ENCODE measurements at places on chromosomes 1 and 21.

GRCh38 chr1:232917053-232917452 lies 33.4 kb upstream of the NTPCR start:
- no peak for DNase-seq

GRCh38 chr1:184896000-184896399 lies 78.3 kb downstream of the NIBAN1 start:
- DNase-seq: no peak

DNA sequence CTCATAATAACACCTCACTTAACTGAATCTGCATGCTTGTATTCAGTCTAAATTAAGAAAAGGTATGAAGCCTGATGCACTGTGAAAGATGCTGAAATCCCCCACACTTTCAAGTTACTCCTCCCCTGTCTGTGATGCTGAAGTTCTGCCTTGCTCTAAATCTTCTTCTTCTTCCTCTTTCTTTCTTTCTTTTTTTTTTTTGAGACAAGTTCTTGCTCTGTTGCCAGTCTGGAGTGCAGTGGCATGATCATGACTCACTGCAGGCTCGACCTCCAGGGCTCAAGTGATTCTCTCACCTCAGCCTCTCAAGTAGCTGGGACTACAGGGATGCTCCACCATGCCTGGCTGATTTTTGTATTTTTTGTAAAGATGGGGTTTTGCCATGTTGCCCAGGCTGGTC lies 231.0 kb upstream of the B3GALT2 start:
- DNase-seq: no peak

GRCh38 chr21:33268737-33269441 lies 2.7 kb downstream of the IL10RB start:
- DNase-seq: peak; percentile 87

DNA sequence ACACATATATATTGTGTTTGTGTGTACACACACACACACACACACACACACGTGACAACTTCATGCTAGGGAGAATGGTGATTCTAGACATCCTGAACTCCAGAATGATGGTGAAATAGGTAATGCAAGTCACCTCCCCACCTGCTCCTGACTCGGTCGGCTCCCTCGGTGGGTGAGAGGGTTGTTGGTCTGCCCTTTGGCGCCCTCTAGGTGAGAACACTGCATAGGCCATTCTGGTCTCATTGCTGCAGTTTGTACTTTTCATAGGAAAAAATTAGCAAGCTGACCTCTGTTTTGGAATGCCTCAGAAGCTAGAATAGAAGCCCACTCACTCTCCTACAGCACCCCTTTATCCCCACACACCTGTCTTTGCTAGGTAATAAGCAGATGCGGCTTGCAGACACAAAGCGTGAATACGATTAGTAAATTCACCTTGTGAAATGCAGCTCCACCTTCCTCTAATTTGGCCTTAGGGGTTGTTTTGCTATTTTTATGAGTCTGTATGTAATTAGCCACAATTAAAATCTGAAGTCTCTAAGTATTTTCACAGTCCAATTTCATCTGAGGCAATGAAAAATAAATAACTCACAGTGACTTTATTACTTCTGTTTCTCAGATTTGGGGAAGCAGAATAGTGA lies 130.0 kb upstream of the KCNJ15 start:
- peak; percentile 62 for DNase-seq

- DNase-seq: no peak
Observed at GRCh38 chr1:224113545-224113917, 380 bp upstream of the FBXO28 start.

- no peak for DNase-seq
Observed at GRCh38 chr1:204337036-204337429, 22.7 kb downstream of the PLEKHA6 start.

DNA sequence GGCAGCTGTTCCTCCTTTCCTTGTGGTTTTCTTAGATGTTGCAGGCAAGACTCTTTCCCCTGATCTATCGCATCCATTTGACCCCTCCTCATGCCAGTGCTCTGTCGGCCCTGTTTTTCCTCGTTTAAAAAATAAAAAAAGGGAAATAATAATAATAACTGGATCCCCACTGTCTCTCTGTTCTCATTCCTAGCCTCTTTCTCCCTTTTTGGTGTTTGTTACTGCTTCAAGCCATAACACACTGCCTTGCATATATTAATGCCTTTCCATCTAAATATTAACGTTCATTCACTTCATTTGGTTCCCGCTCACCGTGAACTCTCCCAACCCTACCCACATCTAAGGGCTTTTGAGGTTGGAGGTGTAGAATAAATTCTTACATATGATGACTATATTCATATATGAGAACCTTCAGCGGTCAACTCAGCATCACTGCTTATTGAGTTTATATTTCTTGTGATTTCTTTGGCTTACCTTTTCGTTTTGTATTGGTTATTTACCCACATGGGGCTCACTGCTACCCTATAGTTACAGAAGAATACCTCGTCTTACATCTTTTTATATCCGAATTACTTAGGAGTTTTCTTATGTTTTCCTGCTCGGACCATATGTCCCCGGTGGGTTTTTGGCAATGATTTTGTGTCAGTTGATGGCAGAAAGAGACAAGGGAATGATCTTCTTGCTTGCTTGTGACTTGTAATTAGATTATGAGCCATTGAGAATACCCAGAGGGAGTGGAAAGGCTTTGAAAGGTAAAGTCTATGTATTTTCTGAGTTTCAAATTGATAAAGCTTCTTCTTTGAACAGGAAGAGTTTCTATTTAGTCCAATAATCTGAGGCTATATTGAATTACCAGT lies 805 bp downstream of the ATG4C start:
- DNase-seq: no peak

- no peak for DNase-seq
Observed at GRCh38 chr1:9881838-9882249, 28.2 kb downstream of the CTNNBIP1 start.

GRCh38 chr1:178713259-178713658 lies 11.8 kb upstream of the RALGPS2 start:
- no peak for DNase-seq

DNA sequence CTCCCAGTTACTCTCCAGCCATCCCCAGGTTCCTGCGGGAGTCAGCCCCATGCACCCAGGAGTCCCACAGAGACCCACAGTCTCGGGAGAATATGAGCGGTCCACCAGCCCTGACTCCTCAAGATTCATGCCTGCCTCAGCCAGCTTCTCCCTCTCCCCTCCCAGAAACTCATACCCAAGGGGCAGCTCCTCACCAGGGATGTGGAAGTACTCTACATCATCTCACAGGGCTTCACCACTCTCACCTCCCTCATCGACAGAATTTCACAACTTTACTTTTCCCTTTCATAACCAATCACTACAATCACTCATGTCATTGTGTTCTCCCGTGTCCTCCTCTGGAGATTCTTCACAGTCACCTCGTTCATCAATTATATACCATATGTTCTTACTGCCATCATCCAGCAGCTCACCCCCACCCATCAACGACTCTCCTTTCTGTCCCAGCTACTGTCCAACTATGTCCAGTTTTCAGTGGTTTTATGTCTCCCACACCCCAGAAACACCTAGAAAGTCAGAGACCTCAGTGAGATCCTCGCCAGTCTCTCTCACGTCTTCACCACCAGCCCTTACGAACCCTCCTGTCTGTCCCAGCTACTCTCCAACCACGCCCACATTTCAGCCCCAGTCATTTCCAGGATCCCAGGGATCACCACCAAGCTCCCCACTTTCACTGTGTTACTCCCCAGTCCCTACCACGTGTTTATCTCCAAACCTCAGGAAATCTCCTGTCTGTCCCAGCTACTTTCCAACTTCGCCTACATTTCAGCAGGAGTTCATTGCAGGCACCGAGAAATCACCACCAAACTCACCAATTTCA lies 1530.1 kb upstream of the TPTE start:
- DNase-seq: no peak

GRCh38 chr1:157140063-157140588 lies 1.9 kb upstream of the ETV3 start:
- DNase-seq: no peak

GRCh38 chr1:113904293-113904673 lies 316 bp downstream of the AP4B1 start:
- DNase-seq: no peak

DNA sequence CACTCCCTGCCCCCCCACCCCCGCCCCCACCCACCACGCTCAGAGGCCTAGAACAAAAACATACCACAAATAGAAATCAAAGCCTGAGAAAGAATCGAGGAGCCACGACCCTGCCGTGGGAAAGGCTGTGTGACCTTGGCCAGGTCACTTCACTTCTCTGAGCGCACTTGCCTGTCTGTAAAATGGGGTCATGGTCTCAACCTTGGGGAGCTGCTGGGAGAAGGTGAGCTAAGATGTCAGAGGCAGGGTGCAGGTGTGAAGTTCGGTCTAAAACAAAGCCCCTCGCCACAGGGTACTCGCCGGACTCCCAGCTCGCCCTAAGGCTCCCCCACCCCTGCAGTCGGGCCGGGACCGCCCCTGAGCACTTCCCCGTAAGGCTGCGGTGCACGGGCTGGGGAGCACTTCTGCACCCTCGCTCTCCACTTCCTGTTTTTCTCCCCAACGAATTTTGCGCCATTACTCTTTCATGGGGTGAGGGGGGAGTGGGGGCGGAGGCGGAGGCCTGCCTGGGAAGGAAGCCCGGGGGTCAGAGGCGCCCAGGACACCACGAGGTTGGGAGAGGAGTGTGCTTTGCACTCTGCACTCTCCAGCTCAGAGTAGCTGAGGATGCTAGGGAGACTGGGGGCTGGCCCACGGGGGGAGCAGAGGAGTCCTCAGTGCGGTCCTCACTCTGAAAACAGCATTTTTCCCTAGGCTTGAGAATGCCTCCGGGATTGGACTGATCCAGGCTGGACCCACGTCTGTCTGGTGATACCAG lies 21.9 kb upstream of the PIK3CD start:
- no peak for DNase-seq

DNA sequence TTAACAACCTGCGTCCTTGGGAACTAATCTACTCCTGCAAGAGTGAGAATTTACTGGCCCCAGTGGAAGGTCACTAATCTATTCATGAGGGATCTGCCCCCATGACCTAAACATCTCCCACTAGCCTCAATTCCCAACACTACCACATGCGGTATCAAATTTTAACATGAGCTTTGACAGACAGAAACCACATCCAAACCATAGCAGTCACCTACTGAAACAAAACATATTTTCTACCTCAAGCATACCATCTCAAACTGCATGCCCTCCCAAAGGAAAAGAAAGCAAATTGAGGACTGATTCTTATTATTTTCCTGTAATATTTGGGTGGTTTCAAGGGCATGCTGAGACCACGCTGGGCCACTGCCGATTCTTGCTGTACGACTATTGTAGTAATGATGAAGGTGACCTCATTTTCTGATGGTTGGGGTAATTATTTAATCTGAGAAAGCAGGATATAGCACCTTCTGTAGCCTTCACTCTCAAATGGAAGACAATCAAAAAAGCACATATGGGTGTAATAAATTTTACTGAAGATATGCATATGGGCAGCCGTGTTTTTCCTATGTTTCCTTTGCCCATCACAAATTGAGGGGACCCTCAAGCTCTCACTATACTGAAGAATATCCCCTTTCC lies 13.2 kb upstream of the GBP5 start:
- DNase-seq: no peak

GRCh38 chr1:33943978-33944377 lies 80.1 kb downstream of the HMGB4 start:
- no peak for DNase-seq

DNA sequence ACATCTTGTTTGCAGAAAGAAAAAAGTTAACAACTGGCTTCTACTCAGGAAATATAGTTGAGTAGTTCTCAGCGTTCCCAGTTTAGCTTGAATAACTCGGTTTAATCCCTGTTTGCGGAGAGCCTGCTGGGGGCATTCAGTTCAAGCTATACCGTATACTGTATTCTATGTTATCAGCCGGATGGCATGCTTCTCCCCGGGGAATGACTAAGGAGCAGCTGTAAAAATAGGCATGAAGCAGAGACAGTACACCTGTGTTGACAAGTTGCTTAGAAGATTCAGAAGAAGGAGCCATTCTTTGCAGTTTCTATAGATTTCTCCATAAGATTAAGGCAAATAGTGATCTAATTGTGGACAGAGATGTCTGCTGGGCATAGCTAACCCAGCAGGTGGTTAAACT lies 267.8 kb upstream of the NCAM2 start:
- DNase-seq: no peak

GRCh38 chr1:191618181-191618580 lies 540.1 kb upstream of the RGS18 start:
- no peak for DNase-seq

DNA sequence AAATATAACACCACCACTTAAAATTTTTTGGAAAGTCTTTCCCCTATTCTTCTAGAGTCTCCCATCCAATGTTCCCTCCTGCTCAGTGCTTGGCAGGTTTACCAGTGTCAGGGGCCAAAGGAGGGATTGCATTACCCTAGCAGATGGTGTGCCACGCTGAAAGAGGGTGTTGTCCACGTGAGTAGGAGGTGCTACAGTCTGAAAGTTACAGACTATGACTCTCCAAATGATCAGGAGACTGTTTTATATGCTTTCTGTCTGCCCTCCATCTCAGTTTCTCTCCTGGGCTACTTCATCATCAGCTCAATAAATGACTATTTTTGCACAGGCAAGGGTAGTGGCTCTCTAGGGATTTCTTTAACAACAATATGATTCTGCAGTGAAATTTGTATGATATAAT lies 31.3 kb upstream of the ANGPTL7 start:
- DNase-seq: no peak

DNA sequence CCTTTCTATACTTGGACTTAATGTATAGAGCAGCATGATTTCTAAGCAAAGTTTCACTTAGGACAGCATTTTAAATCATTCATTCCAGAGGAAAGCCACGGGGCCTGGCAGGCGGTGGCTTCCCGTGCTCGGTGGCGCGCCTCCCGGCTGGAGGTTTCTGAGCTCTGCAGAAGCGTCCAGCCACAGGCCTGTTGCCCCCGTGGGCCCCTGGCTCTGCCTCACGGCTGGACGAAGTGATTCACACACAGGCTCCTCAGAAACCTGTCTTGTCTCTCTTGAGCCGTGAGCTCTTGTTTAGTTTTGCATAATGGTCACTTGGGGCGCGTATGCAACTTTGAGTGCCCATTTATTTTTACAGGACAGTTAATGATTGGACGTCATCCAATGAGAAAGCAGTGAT lies 22.1 kb upstream of the DIP2A start:
- DNase-seq: no peak

DNA sequence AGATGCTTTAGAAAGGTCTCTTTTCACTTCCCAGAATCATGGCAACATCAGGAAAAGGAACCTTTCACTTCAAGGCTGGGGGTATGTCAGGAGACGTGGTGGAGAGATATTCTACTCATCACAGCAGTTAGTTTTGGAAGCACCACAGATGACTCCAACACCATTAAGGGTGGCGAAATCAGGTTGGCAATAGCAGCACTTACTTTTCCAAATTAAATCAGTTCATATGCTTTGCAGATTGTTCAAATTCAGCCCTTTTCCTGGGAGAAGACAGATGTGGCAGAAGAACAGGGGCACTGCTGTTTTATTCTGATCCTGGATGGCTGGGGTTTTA lies 79.0 kb downstream of the RUNX1 start:
- no peak for DNase-seq

DNA sequence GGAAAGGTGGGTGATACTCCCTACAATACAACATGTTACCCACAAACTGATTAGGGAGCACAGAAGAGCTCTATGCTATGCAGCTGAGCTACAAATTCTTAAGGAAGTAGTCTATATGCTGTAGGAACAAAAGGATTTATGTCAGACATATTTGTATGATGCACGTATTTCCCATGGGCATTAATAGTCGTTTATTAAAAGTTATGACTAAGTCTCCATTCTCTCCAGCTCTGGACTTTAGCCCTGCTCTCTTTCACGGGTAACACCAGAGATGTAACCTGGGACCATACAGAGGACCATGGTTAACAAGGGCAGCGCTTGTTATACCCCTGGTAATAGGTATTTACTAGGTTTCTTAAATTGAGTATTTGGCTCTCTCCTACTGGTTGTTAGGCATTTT lies 168.2 kb upstream of the C1orf105 start:
- no peak for DNase-seq

- DNase-seq: no peak
Observed at GRCh38 chr1:220550811-220551399, 23.0 kb downstream of the MARK1 start.

Data from NCI-H345 (cell line).